ENCODE measurements at places on chromosomes 5 and 9.

GRCh38 chr9:89281106-89281505 lies 29.9 kb upstream of the CKS2 start:
- DNase-seq = no peak

DNA sequence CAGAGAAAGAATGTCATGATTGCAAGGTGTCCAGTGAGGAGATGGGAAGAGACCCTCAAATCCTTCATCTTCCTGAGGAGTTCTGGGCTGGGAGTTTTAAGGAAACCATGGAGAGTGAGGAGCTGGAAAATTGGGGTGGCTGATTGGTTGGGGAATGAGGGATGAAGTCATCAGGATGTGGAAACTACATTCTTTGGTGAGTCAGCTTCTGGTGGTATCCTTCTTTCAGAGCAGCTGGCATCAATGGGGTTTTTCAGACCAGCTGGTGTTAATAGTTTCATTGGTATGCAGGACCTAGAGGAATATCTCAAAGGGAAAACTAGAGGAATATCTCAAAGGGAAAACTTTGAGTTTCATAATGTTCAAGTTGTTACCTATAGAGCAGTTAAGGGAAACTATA lies 45.2 kb downstream of the RNF180 start:
- no peak for DNase-seq

GRCh38 chr9:133526721-133527321 lies 2.1 kb upstream of the MYMK start:
- DNase-seq = peak; percentile 10

DNA sequence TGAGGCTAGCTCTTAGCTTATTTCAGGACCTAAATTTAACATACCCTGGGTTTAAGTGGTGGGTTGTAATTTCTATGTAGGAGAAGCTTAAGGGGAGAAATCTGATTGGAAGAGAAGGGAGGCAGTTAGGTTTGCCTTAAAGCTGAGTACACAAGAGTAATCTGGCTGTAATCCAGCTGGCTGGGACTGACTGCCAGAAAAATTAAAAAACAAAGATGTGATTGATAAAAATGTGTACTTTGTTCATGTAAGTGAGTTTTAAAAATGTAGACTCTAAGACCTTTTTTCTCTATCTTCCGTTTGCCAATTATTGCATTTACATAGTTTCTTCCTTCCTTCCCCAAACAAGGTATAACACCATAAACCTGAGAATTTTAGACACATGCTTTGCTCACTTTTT lies 17.5 kb upstream of the MSMP start:
- DNase-seq = no peak

GRCh38 chr5:83714810-83715209 lies 5.8 kb downstream of the HAPLN1 start:
- no peak for DNase-seq
